ENCODE measurements at places on chromosomes 2 and 18.

DNA sequence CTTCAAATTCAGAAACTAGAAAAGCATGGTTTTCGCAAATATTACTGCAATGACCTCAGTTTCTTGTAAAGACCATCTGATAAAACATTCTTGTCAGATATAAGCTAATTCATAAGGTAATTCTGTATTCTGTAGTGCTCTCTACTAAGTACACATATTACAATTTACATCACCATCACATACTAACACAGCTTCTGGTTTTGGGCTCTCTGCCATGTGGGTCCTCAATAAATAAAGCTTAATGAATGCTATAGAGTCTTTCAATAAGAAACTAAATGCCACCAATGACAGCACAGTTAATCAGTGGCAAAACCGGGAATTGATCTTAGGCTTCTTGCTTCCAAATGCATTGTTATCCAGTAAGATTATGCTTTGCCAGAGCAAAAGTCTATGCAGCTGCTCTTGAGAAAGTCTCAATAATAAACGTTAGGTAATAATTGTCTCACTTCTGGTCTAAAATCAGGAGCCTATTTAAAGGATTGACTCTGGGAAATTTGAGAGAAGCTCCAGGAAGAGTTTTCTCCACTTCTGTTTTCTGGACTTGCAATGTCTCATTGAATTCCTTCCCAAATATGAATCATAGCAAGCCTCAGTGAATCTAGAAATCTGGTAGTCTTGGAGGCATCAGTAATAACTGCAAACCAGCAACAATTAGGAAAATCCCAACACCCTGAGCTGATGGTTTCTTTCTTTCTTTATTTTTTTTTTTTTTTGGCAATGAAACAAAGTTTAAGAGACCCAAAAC, 67.9 kb upstream of the RAPGEF4 start:
- no peak for DNase-seq

DNA sequence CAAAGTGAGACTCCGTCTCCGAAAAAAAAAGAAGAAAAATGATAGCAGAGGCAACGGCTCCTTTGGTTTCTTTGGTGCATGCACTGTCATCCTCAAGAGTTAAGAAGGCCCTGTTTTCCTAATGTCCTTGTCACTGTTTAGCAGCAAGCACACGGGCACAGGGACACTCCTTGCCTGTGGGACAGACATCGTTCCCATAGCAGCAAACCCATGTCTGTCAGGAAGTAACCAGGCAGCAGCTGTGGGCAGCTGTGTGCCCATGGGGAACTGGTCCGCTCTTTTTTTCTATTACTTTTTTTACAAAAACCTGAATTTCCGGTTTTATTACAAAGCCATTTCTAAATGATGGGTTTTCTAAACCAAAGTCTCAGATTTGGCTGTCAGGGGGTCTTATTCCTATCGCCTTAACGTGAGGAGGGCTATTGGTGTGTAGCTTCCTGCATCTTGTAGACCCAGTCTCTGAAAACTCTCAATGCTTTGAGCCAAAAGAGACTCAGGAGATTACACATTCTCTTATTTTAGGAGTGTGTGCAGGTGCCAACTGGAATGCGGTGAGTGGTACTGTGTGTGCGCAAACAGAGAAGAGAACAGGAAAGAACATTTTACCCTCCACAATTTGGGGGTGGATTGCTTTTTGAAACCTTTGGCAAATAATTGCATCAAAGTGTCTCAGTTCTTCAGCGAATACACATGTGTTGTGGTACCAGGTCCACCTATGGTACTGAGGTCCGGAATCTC, 109.6 kb downstream of the COLEC12 start:
- DNase-seq = no peak

DNA sequence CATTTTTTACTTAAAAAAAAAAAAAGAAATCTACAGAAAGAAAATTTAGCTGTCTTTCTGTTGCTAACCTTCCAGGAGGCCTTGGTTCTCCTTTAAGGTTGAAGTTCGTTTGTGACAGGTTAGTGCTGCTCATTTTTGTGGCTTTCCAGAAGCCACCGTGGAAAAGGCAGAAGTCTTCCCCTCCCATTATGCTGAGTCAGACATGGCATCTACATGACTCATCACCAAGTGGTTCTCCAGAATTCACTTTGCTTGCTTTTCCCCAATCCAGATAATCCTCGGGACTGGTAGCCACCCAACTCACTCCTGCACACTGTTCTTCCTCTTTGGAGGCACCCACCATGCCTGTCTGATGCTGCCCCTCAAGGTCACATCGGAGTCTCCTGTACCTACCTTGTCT, 228.7 kb downstream of the PIK3C3 start:
- DNase-seq = no peak

GRCh38 chr18:47882641-47883040, 47.8 kb downstream of the SMAD2 start:
- no peak for DNase-seq

DNA sequence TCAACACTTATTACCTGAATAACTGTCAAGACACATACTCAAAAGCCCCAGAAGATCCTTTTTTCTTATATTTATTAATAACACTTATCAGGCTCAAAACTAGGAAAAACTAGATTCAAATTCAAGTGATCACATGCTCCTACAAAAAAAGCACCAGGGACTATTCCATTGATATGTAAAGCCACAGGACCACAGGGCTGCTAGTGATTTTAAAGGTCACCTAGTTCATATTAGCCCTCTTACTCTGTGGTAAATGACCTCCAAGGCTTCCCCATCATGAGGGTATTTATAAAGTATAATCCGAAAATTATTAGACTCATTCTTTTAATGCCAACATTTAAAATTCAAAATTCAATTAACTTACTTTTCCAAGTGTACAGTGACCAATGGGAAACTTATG, 52.5 kb downstream of the LRPPRC start:
- no peak for DNase-seq

- DNase-seq = no peak
These were observed 35.0 kb downstream of the STAT4 start for GRCh38 chr2:191115804-191116203.

DNA sequence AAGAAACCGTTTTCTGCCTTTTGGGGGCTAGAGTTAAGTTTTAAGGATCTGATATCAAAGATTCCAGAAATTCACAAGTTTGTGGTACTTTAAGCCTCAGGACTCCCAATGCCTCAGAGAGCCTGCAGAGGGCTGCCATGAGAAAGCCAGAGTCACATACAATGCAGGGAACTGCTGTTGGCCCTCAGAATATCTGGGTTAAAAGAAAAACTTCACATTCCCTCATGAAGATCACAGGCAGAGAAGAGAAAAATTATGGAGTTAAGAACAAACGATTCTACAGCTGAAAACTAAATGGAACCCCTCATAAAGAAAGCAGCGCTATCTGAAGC, 39.5 kb downstream of the HDAC4 start:
- DNase-seq = no peak

- DNase-seq = no peak
These were observed 25.7 kb upstream of the CRIM1 start for GRCh38 chr2:36329746-36330472.

- no peak for DNase-seq
These were observed 39.4 kb downstream of the LIPG start for GRCh38 chr18:49601211-49601610.

DNA sequence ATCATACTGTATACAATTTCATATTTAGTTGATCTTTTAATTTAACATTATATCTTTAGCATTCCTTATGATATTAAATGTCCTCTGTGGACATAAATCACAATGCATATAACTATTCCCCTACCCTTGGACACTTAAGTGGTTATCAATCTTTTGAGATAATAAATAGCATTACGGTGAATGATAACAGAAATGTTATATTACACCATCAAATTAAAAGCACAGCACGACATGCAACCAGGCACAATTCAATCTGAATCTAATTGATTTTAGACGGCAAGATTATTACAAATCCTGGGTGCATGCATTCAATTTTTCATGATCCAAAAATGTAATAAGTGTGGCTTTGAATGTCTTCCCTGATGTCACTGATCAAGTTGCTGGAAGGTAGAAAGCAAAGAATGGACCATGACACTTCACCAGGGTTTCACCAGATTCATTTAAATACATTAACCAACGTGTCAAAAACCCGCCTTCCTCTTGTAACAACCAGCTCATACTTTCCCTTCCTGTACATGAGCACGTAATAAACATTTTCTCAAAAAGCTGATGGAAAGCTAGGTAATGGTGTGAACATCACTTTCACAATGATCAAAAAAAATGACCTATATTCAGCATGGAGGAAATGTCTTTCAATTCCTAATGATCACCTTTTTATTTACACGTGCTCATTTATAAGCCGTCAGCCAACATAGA, 513.7 kb upstream of the ID2 start:
- DNase-seq = no peak
